ENCODE measurements at places on chromosomes 3 and 15.

GRCh38 chr3:187971629-187972028, 182.3 kb upstream of the LPP start:
- no peak for ATAC-seq

- no peak for ATAC-seq
These were observed 10.9 kb downstream of the BAHD1 start for GRCh38 chr15:40451527-40452158.

DNA sequence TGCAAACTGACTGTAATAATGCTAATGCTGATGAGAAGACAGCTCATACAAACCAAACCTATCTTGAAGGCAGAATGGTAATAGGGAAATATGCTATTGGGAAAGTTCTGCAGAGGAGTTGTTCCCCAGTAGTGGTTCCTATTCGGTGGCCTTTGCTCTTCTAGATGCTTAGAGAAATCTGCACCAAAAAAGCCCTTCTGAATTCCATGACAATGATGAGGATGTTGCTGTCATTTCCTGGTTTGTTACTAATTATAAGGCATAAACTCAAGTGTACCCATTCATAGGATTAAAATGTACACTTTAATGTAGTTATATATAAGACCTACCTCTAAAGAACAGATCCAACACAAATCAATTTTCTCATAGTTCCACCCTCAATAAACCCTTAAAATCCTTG, 30.1 kb downstream of the TOMM70 start:
- ATAC-seq: no peak

- no peak for ATAC-seq
These were observed 78.8 kb upstream of the PCSK6 start for GRCh38 chr15:101568309-101568708.

GRCh38 chr15:68517285-68517761, 61.5 kb upstream of the CORO2B start:
- peak; percentile 81 for ATAC-seq

- ATAC-seq: peak; percentile 24
These were observed 764 bp downstream of the UACA start for GRCh38 chr15:70762469-70763119.

GRCh38 chr3:87949879-87950208, 109.0 kb downstream of the CGGBP1 start:
- ATAC-seq: no peak

DNA sequence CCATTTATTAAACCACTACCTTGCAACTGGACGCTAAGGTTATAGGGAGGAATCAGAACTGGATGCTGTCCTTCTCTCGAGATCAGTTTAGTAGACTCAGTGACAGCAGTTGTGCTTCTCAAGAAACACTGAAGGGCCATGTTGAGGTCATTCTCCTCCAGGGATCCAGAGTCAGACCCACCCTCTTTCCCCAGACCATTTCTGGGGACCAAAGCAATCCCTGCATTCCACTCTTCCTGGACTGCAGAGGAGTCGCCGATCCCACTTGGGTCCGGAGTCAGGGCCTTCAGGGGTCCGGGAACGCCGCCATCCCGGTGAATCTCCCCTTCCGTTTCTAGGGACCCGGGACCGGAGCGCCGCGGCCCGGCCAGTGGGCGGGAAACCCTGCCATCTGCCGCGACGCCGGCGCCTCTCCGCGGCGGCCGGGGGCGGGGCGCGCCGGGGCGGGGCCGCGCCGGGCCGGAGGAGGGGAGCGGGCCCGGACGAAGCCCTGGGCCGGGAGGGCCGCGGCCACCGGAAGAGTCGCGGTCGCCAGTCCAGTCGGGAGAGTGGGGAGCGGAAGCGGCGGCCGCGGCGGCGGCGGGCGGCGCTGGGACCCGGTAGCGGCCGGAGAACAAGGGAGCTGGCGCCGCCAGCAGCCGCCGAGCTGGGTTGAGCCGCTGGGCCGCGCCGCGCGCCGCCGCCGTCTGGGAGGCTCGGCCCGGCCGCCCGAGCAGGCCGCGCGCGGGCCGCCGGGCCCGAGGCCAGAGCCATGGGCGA, at the start of gene DVL3:
DVL3 (plus strand) TSS at position 493 of the 759 bp plus-strand sequence; CDS start at position 752, 259 bp downstream.
- peak; percentile 95 for ATAC-seq
